ENCODE measurements at places on chromosomes 1 and 21.

GRCh38 chr1:239735111-239735510, 348.7 kb downstream of the CHRM3 start:
- no peak for DNase-seq

GRCh38 chr1:231062500-231063270, 22.6 kb upstream of the FAM89A start:
- no peak for DNase-seq

DNA sequence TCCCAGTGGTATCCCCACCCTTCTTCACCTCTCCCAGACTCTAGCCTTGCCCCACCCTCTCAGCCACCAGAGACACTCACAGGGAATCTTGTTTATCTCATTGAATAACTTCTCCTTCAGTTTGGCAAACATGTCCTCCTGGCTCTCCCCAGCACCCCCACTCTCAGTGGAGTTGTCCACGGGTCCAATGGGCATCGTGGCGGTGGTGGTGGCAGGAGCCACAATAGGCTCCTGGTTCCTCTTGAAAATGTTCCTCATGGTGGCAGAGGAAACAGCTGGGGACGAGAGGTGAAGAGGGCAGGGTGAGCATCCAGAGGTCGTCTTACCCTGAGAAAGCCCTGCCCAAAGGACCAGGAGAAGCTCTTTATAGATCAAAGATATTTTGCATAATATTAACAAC, 104.7 kb downstream of the SYT2 start:
- no peak for DNase-seq

- DNase-seq, result no peak
Observed at GRCh38 chr1:74407902-74408301, 104.5 kb downstream of the LRRC53 start.

DNA sequence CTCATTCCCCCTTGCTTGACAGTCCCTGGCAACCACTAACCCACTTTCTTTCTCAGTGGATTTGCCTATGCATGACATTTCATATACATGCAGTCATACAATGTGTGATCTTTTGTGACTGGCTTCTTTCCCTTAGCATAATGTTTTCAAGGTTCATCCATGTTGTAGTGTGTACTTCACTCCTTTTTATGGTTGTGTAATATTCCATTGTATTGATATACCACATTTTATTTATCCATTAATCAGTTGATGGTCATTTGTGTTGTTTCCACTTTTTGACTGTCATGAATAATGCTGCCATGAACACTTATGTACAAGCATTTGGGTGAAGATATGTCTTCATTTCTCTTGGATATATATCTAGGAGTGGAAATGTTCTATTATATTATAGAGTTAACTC, 127.7 kb upstream of the GRIK3 start:
- no peak for DNase-seq

- DNase-seq, result no peak
Observed at GRCh38 chr1:91730801-91731732, 154.9 kb downstream of the TGFBR3 start.

DNA sequence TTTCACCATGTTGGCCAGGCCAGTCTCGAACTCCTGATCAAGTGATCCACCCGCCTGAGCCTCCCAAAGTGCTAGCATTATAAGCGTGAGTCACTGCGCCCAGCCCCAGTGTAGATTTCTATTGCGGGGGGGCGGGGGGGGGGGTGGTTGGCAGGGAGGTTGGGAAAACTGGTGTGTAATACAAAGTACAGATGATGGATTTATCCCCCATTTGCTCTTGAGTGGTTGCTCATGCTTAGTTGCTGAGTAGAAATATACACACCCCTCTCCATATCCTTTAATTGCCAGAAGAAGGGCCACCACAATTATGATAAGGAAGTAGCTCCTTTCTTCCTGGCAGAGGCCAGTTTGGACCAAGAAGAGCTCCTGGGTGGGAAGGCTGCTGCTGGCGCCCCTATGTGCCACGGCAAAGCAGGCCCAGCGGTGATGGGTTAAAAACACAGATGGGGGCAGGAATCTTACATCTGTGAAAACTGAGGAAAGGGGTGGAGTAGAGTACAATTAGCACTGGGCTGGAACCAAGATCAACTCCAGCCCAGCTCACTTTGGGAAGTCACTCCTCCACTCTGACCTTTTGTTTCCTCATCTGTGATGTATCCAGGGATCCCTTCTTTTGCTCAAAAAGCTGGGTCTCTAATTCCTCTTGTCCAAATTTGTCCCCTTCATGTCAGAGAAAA, 55.2 kb downstream of the MRPL37 start:
- DNase-seq, result no peak

DNA sequence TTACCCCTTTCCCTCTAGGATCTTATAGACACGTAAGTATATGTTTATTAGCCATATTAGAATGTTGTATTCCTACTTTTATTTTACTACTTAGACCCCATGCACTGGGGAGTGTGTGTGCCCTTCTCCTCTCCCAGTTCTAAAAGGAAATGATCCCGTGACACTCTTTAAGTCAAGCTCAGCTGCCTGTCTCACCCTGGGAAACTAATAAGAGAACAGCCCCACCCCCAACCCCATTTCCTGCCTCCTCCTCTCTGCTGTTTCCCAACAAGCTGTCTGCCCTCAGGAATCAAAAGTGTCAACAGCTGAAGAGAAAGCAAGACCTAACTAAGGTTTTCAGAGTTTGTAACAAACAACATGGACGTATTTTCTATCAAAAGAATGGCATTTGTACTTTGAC, 92.6 kb upstream of the VAV3 start:
- no peak for DNase-seq

- no peak for DNase-seq
Observed at GRCh38 chr21:44331650-44332307, 7.4 kb downstream of the CFAP410 start.

- no peak for DNase-seq
Observed at GRCh38 chr1:204299814-204300365, 59.8 kb downstream of the PLEKHA6 start.

GRCh38 chr1:238951809-238952208, 434.6 kb upstream of the CHRM3 start:
- peak; percentile 69 for DNase-seq

DNA sequence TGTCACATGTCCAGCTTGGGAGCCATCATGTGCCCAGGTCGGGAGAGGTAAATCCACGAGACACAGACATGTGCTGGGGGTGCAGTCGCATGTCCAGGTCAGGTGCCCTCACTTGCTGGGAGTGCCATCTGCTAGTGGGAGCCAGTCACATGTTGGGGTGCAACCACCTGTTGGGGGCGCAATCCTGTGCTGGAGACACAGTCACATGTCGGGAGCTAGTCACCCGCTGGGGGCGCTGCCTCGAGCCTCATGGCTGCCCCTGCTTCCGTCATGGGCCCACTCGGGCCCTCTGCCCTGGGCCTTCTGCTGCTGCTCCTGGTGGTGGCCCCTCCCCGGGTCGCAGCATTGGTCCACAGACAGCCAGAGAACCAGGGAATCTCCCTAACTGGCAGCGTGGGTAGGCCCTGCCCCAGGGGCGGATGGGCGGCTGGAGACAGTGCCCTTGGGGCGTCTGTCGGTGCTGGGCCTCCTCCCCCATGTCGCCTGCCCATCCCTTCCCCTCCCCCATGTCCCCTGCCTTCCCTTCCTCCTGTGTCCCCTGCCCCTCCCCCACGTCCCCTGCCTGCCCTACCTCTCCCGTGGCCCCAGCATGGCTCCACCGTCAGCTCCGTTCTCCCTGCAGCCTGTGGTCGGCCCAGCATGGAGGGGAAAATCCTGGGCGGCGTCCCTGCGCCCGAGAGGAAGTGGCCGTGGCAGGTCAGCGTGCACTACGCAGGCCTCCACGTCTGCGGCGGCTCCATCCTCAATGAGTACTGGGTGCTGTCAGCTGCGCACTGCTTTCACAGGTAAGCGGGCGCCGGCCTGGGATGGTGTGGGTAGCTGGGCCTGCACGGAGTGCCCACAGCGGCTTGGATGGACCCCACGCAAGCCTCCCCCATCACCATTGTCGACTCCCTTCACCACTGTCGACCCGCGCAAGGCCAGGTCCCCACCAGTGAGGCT, at the start of gene PRSS38:
Gene PRSS38 (plus strand): TSS at position 208 of the 942 bp plus-strand sequence. CDS start 42 bp downstream, at position 250.
- no peak for DNase-seq

DNA sequence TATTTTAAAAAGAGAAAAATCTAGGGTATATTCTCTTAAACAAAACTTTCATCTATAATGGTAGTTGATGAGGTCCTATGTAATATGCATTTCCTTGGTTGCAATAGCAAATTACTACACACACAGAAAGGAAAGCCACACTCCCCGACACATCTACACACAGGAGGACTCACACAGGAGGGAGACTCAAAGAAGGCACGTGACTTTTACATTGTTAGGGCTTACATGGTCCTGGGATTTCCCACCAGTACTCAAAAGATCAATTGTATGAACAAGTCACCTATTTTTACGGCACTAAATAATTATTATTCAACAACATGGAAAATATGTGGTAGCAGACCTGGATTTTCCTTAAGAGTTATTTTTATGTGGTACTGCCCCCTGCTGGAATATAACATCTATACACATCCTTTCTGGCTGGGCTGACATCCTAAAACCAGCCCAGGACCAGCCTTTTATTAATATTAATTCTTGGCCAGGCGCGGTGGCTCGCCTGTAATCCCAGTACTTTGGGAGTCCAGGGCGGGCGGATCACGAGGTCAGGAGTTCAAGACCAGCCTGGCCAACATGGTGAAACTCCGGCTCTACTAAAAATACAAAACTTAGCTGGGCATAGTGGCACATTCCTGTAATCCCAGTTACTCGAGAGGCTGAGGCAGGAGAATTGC, 33.9 kb upstream of the LGALS8 start:
- DNase-seq, result peak; percentile 4

GRCh38 chr1:63903947-63904610, 130.3 kb downstream of the ROR1 start:
- no peak for DNase-seq

DNA sequence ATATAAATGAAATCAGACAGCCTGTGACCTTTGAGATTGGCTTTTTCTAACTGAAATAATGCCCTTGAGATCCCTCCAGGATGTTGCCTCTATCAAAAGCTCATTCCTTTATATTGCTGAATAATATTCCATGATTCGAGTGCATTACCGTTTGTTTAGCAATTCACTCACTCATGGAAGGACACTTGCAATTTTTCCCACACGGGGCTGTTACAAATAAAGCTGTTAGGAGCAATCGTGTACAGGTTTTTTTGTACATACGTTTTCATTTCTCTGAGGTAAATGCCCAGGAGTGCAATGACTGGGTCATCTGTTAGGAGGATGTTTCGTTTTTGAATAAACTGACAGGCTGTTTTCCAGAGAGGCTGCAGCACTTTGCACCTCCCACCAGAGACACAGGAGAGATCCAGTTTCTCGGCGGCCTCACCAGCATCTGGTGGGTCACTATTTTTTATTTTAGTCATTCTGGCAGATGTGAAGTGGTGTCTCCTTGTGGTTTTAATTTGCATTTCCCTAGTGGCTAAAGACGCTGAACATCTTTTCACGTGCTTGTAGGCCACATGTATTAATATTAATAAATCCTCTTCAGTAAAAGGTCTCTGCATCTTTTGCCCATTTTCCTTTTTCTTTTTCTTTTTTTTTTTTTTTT, 11.0 kb downstream of the PRDM15 start:
- peak; percentile 63 for DNase-seq

Data from NCI-H1417 (cell line).